CD8-positive, alpha-beta memory T cell (primary cell): ENCODE measurements at places on chromosomes 2 and 18.

DNA sequence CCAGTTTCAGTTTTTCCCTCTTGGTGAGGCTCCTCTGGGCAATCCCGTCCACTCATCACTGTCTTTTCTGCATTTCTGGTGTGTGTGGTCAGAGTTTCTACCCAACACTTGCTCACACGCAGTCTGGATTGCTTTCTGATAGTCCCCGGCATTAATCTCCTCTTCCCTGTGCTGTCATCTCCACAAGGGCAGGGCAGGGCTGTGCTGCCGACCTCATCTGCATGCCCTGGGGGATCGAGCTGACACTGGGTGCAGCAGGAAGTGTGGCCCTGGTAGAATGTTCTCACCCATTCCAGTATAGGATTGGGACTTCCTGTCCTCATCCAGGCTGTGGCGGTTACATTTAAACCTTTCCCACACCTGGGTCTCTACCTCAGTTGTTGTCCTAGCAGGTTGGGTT is 80.0 kb upstream of the FAM136A start:
- DNase-seq: no peak

- DNase-seq: no peak
Measured at GRCh38 chr2:101675512-101675911, 22.0 kb upstream of the MAP4K4 start.

- DNase-seq: no peak
Measured at GRCh38 chr2:168903888-168904287, 2.8 kb downstream of the G6PC2 start.

GRCh38 chr18:4125627-4126230 is 329.4 kb downstream of the DLGAP1 start:
- DNase-seq: no peak

DNA sequence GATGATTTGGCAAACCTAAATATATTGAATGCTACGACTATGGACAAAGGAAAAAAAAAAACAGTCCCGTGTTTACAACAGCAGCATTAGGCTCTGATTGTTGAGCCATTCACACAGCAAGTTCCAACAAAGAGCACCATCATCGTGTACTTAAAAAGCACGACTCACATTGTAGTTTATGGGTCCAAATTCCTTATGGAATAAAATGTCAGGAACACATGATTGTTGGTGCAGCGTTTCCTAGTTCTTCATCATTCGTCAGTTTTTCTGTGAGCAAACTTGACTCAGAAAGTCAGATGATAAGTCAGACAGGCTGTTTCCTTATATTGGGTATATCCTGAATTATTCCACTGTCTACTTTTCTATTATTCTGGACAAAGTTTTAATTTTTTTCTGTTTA is 10.0 kb upstream of the KIDINS220 start:
- DNase-seq: no peak
